Hematopoietic multipotent progenitor cell treated with erythropoietin and hydrocortisone succinate and interleukin-3 and kit ligand, for 4 days (in vitro differentiated cells): ENCODE measurements at places on chromosomes 12 and 14.

DNA sequence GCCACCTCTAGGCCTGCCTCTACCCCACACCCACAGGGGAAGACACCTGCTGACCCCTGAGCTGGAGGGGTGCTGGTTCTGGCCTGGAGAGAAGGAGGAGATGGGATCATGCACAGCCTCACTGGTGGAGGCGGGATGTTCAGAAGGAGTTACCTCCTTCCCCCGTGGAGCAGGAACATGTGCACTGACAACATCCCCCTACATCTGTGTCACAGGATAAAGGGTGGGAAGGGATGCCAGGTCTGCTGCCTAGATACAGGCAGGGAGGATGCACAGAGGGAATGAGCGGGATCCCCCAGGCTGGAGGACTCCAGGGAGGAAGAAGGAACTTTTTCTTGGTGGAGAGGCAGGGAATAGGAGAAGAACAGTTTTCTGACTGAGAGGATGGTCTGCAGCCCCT lies 8.8 kb downstream of the NRXN3 start:
- no peak for DNase-seq

DNA sequence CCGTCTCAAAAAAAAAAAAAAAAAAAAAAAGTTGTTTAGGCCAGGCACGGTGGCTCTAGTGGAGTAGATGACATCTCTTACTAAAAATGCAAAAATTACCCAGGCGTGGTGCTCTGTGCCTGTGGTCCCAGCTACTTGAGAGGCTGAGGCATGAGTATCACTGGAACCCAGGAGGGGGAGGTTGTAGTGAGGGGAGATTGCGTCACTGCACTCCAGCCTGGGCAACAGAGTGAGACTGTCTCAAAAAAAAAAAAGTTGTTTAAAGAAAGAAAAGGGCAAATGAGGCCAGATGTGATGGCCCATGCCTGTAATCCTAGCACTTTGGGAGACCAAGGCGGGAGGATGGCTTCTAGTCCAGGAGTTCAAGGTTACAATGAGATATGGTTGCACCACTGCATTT lies 36.6 kb upstream of the SPPL3 start:
- DNase-seq, result peak; percentile 43

GRCh38 chr12:21296348-21296747 lies 38.4 kb downstream of the SLCO1A2 start:
- DNase-seq, result no peak

DNA sequence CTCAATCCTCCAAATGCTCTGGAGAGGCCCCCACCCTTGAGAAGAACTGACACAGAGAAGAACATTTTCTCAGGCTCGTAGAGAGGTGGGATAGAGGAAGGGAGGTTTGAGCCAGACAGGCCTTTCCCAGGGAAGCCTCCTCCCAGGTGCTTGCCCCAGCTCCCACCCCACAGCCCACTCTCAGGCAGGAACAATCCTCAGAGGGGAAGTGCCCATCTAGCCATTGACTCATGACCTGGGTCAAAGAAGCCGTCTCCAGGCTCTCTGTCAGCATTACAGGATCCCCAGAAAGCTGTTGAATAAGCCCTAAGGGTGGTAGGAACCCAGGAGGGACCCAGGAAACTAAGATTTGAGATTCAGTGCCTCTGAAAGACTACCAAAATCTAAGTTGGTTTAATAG lies 3.8 kb downstream of the AQP6 start:
- no peak for DNase-seq

DNA sequence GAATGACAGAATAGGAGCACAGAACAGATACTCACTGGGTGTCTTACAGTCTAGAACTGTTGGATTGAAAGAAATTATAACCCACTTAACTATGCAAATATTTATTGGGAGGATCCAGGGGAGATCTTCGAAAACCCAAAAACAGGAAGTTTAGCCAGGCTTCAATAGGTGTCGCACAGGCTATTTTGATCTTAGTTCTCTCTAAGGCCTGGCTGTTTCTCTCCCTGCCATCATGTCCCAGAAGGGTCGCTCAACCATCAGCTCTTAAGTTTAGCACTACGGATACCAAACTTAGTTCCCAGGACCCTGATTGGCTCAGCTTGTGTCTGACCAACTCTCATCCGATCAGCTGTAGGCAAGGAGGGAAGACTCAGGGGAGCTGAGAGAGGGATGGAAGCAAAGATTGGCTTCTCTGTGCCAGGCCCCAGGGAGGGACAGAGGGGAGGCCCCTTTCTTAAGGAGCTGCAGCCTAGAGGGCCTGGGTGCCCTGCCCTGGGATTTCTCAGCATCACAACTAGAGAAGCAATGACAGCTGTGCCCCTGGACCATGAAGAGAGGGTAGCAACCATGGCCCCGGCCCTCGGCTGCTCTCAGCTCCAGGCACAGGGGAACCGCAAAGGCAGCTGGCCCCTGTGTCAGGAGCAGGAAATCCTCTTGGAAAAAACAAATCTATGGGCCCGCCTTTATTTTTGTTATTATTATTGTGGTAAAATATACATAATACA lies 13.5 kb downstream of the PHETA1 start:
- DNase-seq, result no peak

DNA sequence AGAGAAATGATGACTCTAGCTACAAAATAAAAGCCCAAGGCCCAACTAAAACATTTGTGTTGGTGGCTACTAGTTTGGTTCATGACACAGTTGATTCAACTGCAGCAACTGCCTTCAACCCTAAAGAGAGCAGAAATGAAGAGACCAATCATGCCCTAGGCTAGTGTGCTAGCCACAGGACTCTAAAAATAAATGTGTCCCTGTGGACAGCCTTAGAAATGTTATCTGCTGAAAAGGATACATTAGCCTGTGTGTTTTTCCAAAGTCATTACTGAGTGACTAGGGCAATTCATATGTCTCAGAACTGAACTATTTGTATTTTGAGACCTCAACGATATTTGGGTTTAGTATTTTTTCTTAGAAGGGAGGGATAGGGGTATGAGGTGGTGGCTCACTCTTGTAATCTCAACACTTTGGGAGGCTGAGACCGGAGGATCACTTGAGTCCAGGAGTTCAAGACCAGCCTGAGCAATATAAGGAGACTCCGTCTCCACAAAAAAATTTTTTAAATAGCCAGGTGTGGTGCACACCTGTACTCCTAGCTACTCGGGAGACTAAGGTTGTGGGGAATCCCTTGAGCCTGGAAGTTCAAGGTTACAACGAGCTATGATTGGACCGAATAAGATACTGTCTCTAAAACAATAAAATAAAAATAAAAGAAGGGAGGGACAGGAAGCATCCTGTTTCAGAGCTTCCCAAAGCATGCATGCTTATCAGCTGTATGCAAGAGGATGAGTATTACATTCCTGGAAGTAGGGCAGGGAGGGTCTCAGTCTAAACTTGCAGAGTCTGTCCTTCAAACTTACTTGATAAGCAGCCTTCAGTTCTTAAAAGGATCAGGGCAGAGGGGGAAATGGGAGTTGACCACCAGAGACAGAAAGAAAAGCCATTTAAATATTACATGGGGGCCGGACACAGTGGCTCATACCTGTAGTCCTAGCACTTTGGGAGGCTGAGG lies 29.6 kb upstream of the NAP1L1 start:
- DNase-seq, result peak; percentile 62

DNA sequence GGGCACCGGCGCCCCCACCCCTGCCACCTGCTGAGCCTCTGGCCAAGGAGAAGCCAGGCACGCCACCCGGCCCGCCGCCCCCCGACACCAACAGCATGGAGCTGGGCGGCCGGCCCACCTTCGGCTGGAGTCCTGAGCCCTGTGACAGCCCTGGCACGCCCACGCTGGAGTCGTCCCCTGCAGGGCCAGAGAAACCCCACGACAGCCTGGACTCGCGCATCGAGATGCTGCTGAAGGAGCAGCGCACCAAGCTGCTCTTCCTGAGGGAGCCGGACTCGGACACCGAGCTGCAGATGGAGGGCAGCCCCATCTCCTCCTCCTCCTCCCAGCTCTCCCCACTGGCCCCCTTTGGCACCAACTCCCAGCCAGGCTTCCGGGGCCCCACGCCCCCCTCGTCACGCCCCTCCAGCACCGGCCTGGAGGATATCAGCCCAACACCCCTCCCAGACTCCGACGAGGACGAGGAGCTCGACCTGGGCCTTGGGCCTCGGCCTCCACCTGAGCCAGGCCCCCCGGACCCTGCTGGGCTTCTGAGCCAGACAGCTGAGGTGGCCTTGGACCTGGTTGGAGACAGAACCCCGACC lies 6.5 kb downstream of the SETD1B start:
- DNase-seq, result no peak

DNA sequence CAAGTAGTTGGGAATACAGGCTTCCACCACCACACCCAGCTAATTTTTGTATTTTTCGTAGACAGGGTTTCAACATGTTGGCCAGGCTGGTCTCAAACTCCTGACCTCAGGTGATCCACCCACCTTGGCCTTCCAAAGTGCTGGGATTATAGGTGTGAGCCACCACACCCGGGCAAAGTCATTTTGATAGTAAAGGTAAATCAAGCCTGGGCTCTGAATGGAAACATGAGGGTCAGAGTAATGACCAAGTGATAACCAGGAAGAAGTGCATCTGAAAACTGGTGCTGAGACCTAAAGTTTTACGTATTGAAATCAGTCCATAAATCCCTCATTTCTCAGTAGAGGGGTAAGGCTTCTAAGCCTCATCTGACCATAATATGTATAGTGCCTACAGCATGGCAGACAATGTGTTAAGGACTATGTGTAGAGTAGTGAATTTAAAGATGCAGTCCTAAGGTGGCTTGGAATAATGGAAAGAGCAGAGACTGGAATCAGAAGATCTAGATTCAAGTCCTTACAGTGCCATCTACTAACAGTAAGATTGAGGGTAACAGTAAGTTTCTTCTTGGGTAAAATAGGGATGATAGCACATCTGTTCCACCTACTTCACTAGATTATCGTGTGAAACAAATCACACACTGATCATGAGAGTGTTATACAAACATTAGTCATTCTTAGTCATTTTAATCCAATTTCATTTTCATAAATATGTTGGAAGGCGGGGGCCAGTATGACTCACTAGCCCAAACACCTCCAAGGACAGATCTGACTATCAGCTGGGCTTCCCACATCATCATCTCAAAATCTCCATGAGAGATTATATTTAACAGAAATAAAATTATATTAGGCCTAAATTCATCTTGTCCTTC lies 11.2 kb downstream of the MAP4K5 start:
- DNase-seq, result no peak

DNA sequence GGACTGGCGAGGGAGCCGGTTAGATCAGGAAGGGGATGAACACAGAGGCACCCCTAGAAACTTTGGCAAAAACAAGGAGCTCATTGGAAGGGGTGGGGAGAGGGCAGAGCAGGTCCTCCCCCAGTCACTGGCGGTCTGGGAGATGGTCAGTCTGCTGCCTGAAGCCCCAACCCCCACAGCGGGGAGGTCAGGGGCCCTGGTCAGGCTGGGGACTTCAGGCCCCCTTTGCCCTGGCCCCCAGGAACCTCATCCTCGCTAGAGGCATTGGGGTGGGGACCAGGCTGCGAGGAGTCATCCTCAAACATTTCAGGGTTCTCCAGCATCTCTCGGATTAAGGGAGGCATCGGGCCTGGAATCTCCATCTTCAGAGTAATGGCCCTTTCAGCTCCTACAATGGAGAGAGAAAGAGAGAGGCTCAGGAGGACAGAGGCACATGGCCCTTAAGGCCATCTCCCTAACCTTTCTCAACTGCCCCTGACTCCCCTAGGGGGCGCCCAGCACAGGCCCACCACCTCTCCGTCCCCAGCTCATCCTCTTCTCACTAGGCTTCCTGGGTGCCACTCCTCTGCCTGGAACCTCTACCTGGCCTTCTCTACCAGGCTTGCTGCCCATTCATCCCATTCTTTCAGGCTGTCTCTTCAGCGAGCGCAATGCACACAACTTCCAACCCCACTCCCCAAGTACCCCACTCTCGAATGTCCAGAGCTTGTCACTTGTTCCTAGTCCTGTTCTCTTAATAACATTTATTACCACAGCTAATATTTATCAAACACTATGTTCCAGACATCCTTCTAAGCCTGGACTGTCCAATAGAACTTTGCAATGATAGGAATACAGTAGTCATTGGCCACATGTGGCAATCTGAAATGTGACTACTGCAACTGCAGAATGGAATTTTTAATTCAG lies 4.7 kb upstream of the ITGB7 start:
- DNase-seq, result peak; percentile 67

- no peak for DNase-seq
These were observed 357.4 kb downstream of the C12orf50 start for GRCh38 chr12:87671757-87672156.

DNA sequence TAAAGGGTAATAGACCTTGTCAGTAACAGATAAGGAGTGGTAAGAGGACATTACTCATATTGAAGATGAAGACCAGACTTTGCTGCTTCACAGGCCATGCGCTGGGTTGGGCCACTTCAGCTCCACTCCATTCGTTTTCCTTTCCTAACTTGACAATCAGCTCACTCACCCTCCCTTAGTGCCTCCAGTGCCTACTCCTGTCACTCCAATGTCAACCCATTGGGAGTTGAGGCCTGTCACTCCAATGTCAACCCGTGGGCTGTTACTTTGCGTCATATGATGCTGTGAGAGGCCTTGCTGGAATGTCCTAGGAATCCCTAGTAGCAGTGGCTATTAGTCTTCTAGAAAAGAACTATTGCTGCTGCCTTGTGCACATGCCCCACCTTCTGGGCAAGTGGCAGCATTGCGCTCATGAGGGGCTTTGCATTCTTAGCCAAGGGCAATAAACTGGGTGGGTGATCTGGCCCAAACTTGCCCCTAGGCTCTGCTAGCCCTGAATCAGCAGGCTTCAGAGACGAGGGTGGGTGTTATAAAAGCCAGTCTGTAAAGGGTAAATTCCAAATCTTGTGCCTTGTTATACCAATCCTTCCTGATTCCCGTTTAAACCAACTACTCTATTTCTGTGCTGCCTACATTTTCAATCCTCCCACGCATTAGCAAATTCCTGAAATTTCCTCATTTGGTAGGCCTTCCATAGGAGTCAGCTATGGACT lies 36.1 kb downstream of the BAZ2A start:
- peak; percentile 84 for DNase-seq

DNA sequence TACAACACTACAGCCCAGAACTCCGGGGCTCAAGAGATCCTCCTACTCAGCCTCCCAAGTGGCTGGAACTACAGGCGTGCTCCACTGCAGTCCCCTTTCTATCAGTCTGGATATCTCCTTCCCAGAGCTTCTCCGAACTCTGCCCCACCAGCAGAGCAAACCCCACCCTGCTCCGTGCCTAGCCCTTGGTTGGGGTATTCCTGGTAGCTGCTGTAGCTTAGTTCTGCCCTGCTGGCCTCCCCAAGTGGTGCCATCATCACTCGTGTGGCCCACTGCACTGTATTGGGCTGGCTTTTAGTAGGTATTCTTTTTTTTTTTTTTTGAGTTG lies 9.5 kb downstream of the HSP90AA1 start:
- no peak for DNase-seq

DNA sequence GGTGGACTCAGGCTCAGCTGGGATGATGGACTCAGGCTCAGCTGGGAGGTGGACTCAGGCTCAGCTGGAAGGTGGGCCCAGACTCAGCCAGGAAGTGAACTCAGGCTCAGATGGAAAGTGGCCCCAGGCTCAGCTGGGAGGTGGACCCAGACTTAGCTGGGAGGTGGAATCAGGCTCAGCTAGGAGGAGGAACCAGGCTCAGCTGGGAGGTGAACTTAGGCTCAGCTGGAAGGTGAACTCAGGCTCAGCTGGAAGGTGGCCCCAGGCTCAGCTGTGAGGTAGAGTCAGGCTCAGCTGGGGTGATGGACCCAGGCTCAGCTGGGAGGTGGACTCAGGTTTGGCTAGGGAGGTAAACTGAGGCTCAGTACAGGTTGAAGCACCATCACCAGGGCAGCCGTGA lies 21.8 kb upstream of the C14orf180 start:
- no peak for DNase-seq

GRCh38 chr12:117507548-117507947 lies 146.1 kb upstream of the NOS1 start:
- no peak for DNase-seq
